MM.1S (cell line): ENCODE measurements at places on chromosomes 3 and 15.
A peak's percentile ranks its signal among the peaks of the same experiment; 100 is the strongest.

GRCh38 chr3:14594234-14594633 is 54.1 kb upstream of the GRIP2 start:
- no peak for DNase-seq

- no peak for DNase-seq
Measured at GRCh38 chr3:119120480-119120879, 25.5 kb upstream of the TEX55 start.

DNA sequence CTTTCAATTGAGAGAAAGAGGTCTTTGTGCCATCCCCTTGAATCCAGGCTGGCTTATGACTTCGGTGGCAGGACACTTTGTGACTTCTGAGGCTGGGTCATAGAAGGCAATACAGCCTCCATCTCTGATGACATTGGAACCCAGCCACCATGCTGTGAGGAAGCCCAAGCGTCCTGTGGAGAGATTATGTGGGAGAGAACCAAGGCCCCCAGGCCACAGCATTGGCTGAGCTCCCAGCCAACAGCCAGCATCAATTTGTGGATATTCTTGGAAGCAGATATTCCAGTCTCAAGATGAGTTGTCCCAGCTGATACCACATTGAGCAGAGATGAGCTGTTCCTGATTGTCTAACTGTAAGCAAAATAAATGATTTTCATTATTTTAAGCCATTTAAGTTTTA is 12.7 kb upstream of the XIRP1 start:
- DNase-seq: no peak

DNA sequence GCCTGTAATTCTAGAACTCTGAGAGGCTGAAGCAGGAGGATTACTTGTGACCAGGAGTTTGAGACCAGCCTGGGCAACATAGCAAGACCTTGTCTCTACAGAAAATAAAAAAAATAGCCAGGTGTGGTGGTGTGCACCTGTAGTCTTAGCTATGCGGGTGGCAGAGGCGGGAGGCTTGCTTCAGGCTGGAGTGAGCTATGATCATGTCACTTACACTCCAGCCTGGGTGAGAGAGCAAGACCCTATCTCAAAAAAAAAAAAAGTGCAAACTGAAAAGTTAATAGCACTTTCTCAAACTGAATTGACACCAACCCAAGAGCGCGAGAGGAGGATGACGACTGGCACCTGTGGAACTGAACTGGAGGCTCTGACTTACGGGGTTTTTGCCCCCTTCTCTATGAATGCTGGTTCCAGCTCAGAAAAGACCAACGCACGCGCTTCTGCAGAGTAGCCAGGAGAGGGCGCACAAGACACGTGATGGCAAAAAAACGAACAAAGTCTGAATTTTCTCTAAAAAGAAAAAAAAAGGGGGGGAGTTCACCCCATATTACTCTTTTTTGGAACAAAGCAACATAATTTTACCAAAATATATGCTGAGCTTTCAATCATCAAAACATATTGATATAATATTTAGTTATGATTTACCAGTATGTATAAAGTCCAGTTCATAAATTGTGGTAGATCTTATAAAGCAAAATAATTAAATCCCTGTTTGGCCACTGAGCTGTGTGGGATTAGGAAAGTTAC is 23.7 kb downstream of the CFAP92 start:
- peak; percentile 61 for DNase-seq

GRCh38 chr3:13461169-13462124 is 18.7 kb upstream of the HDAC11 start:
- peak; percentile 88 for DNase-seq

DNA sequence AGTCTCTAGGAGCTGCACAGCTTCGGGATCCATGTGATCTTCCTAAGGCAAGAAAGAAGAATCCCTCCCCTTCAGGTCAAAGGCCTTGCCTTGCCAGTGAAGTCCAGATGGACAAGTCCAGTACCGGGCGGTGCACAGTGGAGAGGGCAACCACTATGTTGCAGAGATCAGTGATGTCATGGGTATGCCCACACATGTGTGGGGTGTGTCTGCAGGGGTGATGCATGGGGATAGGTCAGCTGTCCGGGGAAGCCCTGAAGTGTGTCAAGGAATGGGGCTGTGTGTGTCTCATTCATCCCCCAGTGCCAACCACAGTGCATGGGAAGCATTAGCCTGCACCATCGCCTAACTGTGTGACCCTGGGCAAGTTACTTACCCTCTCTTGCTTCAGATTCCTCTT is 66.5 kb downstream of the TLE3 start:
- no peak for DNase-seq

DNA sequence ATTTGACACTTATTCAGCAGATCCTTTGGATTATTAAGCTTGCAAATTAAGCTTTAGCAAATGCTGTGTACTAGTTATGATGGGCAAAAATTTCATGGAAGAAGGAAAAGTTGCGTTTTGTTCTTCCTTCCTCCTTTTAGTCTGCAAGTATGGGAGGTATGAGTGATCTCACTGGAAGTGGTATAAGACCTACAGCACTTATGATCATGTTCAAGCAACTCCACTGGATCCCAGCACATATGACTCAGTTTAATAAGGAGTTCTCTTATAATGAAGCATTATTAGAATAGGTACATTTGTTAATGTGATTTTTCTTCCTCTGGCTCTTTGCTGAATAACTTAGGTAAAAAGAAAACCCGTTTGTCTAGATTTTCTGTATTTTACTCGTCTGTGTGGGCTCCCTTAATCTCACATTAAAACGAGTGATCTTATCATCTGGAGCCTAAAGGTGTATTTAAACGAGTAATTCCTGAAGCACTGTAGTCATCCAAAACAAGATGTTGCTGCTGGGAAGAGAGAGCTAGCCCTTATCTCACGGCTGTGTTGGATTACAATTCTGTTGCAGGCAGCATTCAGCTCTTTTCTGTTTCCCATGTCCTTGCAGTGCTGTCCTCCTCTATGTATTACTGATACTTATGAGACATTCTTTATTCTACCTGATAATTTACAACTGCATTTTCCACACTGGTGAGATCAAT is 264.9 kb downstream of the GBE1 start:
- no peak for DNase-seq

- no peak for DNase-seq
Measured at GRCh38 chr15:35150361-35150760, 65.3 kb upstream of the NANOGP8 start.
